ENCODE measurements at places on chromosomes 6 and 20. TPM values are rescaled to one million over a fixed set of nuclear protein-coding genes. Genes with fewer than 3 reads are reported as not detected.
A peak's percentile ranks its signal among the peaks of the same experiment; 100 is the strongest.

- DNase-seq: no peak
These were observed 15.7 kb upstream of the POU5F1 start for GRCh38 chr6:31186052-31186734.

DNA sequence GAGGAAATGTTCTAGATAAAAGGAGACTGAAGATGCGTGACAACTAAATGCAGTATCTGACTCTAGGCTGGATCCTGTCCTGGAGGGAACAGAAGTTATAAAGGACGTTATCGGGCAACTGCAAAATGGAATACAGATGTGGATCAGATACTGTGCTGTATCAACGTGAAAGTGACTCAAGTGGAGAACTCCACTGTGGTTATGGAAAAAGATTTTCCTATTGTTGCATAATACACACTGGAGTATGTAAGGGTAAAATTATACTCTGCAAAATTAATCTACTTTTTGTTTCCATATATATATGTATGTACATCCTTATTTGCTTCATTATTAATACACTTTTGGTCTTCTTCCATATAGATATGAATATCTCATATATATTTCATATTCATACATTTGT, 654.0 kb downstream of the QKI start:
- DNase-seq: no peak

GRCh38 chr6:27810768-27811450, 101.3 kb downstream of the OR2B2 start:
- peak; percentile 61 for DNase-seq

GRCh38 chr20:58209652-58210397, 18.6 kb downstream of the ANKRD60 start:
- DNase-seq: peak; percentile 87

GRCh38 chr6:137715589-137716045, 151.4 kb upstream of the TNFAIP3 start:
- peak; percentile 70 for DNase-seq

DNA sequence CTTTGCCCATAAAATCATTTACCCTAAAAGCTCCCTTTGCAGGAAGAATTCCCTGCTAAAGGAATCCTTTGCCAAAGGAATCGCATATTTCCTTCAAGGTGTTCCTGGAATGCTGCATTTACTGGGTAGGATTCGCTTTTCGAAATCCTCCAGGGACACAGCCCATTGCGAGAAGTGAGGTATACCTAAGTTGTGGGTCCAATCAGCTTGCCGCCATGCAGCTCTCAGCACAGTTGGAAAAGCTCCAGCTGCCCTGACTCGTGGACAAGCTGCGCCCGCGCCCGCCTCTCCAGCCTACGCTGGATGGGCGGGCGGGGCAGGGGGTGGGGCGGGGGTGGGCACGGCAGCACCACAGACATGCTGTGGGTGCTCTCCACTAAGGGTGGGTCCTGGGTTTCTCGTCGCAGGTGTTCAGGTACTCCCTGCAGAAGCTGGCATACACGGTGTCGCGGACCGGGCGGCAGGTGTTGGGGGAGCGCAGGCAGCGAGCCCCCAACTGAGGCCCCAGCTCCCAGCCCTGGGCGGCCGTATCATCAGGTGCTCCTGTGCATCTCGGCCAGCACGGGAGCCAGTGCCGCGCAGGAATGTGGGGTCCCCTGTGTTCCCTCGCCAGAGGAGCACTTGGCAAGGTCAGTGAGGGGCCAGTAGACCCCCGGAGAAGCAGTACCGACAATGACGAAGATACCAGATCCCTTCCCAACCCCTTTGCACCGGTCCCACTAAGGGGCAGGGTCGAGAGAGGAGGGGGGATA, 1.4 kb downstream of the NNAT start:
- DNase-seq: no peak

DNA sequence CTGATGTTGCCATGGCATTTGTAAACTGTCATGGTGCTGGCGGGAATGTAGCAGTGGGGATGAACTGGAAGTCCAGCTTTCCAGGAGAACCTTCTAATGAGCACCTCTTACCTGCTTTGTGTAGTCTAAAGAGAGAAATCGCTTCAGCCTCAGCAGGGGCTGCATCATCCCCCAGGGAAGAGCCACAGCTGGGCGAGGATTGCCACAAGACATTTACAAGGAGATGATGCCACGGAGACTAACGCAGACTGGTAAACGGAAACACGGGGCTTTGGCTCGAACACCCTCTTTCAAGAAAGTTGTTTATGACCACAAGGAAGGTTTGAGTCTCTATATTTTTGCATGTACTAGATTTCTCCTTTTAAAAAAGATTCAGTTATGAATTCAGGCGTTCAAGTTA, 72.9 kb downstream of the CDH26 start:
- DNase-seq: no peak

DNA sequence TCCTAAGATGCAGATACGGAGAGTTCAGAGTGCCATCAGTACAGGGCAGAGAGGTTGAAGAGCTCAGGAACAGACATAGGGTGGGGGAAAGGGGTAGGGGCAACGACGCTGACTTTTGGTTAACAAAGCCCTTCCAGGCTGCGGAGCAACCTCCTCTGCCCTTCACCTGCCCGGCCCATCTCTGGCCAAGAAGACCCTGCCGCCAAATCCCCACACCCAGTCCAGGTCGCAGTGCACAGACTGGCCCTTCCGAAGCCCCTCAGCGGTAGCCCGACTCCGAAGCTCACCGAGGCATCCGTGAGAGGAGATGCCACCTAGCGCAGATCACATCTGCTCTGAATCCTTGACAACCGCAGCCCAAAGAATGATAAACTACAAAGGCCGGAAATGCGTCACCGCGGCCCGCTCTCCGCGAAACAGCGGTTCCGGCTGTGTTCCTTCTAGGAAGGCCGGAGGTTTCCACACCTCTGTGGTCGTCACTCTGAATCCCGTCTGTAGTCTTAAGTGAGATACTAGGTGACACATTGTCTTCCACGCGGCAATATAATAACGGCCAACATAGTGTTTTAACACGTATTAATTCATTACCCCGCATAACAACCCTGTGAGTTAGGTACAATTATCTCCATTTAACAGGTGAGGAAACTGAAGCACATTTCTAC, at the start of gene ZSCAN23:
TSS of gene ZSCAN23 (minus strand) at position 380 of the 662 bp plus-strand sequence. CDS start 7,225 bp downstream, outside the sequence.
- peak; percentile 94 for DNase-seq

GRCh38 chr6:35833536-35833935, 28.4 kb downstream of the LHFPL5 start:
- DNase-seq: no peak

AVP gene
- total RNA-seq: not detected

SUN5 gene
- not detected for total RNA-seq

CUL9 gene
- total RNA-seq: 50.0 TPM

PMEPA1 gene
- total RNA-seq: 0.37 TPM

PABPC1L gene
- 90.0 TPM for total RNA-seq

C20orf141 gene
- total RNA-seq: not detected

MPIG6B gene
- 0.91 TPM for total RNA-seq

AGPAT4 gene
- total RNA-seq: 4.3 TPM

APCDD1L gene
- total RNA-seq: not detected
